Activated CD8-positive, alpha-beta memory T cell treated with anti-CD3 and anti-CD28 coated beads for 1 hour (primary cell): ENCODE measurements at places on chromosomes 3 and 15.

- no peak for DNase-seq
Observed at GRCh38 chr15:58777107-58777506, 6.0 kb downstream of the MINDY2 start.

DNA sequence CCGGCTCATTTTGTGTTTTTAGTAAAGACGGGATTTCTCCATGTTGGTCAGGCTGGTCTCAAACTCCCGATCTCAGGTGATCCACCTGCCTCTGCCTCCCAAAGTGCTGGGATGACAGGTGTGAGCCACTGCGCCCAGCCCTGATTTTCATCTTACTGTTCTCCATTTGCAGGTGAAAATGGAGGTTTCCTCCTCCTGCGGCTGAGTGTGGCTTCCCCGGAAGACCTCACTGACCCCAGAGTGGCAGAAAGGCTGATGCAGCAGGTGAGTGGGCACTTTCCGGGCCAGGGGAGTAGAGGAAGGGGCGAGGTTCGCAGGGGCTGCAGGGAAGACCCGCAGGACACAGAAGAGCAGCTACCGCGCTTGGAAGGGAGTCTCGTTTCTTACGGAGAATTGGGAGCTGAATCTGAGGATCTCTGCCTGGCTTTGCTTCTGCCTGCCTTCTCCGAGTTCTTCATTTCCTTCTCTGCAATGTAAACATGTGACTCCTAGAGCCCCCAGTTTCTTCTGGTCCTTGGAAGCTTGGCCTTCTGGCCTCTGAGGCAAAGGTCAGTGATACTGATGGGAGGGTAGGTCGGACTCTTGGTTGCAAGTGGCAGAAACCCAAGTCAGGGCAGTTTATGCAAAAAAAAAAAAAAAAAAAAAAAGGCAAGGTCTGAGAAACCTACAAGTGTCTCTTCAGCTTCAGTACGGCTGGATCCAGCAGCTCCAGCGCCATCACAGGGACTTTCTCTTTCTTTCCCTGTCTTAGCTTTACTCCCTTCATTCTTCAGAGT lies 8.9 kb downstream of the MUC20 start:
- no peak for DNase-seq

DNA sequence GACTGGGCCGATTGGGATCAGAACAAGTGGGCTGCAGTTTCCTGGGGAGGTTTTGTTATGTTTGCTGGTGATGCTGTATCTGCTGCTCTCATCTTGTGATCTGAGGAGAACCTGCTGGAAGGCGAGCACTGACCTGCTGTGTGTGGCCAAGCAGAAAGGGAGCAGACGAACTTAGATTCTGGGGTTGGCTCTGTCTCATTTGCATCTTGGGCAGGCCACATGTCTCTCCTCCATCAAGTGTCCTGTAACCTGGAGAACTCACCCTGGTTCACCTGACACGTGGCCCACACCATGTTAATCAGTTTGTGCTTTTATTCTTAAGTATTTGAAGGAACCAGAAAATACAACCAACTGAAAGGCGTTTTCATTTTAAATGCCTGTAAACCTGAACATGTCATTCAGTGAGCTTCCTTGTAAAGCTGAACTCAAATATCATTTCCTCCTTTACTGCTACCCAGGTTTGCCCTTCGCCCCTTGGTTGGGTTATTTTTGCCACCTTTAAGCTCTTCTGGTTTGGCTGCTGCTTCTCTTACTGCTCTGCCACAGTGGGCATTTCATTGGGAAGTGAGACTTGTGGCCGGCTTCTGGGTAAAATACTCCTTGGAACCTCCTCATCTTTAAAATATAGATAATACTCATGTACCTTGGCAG lies 33.5 kb upstream of the TRAK1 start:
- no peak for DNase-seq

DNA sequence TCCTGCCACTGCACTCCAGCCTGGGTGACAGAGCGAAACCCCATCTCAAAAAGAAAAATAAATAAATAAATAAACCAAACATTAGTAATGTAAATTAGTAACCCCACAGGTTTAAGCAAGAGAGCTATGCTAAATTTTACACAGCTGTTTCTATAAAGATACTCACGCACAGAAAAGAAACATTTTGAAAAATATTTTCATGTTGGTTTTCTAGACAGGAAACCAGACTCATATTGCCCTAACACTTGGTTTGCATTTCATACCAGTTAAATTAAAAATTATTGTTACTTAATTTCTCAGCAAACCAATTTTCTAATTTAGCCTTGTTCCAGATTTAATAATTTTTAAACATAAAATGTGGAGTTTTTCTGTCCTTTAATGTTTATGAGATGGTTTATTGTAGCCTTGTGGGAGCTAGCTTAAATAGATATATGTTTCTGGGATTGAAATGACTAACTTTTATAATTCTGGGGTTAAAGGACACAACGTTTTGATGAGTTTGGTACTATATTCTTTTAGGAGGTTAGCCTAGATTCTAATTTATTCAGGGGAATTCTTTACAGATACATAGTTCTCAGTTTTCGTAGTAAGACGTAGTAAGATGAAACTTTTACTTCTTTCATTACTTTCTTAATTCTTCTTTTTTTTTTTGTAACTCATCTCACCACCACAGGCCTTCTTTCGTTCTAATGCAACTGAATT lies 42.6 kb upstream of the SLC4A7 start:
- no peak for DNase-seq

DNA sequence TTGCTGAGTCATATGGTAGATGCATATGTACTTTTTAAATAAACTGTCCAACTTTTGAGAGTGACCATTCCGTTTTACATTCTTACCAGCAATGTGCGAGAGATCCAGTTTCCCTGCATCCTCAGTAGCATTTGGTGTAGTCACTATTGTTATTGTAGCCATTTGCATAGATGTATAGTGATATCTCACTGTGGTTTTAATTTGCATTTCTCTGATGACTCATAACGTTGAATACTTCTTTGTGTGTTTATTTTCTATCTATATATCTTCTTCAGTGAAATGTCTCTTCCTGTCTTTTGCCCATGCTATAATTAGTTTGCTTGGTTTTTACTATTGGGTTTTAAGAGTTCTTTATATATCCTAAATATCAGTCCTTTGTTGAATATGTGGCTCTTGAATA lies 255.7 kb upstream of the GRM7 start:
- DNase-seq = no peak

- no peak for DNase-seq
Observed at GRCh38 chr3:54663501-54664011, 264.3 kb downstream of the LRTM1 start.

DNA sequence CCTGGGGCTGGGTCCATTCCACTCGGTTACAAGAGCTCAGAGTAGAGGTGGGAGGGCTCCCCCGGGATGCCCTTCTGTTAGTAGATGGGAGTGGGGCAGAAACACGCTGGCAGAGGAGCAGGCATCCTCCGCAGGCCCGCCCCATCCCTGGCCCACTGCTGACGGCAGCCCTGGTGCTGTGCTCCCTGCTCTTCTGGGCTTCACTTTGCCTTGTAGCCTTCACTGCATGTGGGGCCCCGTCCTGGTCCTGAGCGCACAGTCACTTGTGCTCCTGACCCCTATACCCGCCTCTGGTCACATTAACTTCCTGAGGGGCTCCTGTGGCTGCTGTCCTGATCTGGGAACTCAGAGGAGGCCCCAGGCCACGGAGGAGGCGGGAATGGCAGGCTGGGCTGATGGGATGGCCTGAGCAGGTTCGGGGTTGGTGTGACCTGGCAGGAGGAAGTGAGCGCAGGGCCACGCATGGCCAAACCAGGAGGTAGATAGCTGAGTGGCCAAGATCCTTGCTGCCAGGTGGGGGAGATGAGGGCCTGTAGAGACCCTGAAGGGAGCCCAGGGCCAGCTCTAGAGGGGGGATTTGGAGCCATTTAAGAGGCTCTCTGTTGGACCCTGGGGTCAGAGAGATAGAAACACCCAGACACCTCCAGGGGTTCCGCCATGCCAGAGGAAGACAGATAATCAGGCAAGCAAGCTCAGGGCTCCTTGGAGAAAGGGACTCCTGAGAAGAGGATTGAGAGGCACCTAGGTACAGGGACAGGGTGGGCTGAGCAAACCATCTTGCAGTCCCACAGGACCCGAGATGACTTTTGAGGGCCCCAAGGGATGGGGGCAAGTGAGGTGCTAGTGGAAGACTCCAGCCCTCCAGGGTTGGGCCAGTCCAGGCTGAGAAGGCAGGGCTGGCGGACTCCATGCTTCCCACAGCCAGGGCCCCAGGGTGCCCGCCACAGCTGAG lies 92.2 kb upstream of the PRR23E start:
- no peak for DNase-seq

DNA sequence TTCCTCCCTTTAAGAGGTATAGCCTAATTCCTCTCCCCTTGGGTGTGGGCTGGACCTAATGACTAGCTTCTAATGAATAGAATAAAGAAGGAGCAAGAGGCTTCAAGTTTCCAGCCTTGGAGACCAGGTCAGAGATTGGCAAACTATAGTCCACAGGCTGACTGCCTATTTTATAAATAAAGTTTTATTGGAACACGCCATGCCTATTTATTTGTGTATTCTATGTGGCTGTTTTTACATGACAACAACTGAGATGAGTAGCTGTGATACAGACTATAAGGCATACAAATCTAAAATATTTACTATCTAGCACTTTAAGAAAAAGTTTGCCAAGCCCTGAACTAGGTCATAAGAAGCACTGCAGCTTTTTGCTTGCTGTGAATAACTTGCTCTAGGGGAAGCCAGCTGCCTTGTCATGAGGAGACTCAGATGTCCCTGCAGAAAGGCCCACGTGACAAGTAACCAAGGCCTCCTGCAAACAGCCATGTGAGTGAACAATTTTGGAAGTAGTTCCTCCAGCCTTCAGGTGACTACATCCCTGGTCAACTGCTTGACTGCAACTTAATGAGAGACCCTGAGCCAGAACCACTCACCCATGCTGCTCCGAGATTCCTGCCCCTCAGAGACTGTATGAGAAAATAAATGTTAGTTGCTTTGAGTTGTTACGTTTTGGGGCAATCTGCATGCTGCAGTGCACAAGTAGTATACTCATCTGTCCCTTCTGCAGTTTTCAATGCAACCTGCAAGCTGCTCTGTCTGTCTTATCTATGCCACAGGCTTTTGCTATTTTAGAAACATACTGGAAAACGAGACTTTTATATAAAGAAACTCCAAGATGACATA lies 21.1 kb upstream of the MAP3K13 start:
- DNase-seq = no peak
